Right hindlimb (tissue), 1 donor: ENCODE measurements at places on chromosomes 4 and X.

DNA sequence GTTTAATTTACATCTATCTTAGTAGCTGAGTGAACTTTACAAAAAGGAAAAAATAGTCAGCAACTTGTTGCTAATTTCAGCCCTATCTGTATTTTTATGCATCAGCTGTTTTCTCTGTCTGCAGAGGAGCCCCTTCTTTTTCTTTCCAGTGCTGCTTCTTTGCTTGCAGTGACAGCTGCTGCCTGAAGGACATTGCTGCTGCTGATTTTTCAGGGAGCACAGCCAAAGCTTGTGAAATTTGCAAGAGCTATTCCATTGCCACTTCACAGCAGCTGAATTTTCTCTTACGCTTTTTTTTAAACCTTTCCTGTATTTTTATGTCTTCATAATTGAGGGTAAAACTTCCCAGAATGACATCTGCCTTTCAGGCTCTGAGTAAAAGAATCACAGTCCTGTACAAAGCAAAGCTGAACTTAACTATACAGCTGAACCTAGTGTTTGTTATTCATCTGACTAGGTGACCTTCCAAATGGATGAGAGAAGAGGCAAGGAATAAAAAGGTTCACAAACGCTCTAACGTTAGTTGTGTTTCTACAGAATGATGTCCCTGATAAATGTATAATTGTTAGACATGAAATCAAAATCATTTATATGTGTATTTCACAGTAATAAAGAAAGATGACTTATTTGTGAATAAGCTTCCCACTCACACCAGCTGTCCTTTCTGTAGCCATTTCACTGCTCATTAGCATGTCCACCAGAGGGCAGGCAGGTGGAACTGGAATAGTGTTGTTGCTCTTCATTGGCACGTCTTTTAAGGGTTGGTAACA, 541.4 kb downstream of the ADGRL3 start:
- DNase-seq: peak; percentile 73

- DNase-seq: no peak
Measured at GRCh38 chr4:67109276-67109675, 436.0 kb downstream of the CENPC start.

DNA sequence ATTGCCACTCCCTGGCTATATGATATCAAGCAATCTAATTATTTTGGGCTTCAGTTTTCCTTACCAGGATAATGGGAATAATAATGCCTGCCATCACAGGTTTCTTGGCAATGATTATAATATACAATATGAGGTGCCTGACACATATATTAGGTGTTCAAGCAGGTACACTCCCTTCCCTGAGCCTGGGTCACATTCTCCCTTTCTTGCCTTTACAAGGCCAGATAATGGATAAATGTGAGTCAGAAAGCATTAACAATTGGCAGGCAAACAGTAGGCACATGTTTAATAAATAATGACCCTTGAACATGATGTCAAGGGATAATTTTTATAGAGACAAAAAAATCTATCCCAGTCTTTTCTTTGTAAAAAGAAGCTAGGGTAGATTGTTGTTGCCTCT, 17.2 kb downstream of the NDP start:
- no peak for DNase-seq

GRCh38 chr4:7810783-7811535, 128.7 kb downstream of the AFAP1 start:
- peak; percentile 15 for DNase-seq

- DNase-seq: no peak
Measured at GRCh38 chr4:27604692-27605091, 744.1 kb downstream of the STIM2 start.

DNA sequence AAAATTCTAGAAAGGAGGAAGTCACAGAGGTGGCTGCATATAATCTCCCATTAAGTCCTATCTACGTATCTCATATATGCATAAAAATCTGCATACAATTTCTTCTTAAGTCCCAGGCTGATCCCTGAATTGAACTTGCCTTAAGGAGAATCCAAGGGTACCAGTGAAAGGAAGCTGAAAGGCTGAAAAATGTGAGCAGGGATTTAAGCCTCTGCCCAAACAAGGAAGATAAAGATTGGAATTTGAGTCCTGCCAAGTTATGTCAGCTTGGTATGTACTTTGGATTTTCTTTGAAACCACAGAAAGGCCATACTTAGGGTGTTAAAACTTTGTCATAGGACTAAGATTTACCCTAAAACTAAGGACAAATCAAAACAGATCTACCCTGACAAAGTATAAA, 26.5 kb upstream of the GEMIN8 start:
- no peak for DNase-seq

DNA sequence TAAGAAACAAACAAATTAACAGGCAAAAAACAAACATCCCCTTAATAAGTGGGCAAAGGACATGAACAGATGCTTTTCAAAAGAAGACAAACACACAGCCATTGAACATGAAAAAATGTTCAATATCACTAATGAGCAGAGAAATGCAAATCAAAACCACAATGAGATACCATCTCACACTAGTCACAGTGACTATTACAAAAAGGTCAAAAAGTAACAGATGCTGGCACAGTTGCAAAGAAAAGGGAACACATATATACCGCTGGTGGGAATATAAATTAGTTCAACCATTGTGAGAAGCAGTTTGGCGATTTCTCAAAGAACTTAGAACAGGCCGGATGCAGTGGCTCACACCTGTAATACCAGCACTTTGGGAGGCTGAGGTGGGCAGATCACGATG, 146.1 kb upstream of the NEIL3 start:
- DNase-seq: no peak

GRCh38 chrX:111254896-111255693, 15.2 kb downstream of the CAPN6 start:
- DNase-seq: no peak

DNA sequence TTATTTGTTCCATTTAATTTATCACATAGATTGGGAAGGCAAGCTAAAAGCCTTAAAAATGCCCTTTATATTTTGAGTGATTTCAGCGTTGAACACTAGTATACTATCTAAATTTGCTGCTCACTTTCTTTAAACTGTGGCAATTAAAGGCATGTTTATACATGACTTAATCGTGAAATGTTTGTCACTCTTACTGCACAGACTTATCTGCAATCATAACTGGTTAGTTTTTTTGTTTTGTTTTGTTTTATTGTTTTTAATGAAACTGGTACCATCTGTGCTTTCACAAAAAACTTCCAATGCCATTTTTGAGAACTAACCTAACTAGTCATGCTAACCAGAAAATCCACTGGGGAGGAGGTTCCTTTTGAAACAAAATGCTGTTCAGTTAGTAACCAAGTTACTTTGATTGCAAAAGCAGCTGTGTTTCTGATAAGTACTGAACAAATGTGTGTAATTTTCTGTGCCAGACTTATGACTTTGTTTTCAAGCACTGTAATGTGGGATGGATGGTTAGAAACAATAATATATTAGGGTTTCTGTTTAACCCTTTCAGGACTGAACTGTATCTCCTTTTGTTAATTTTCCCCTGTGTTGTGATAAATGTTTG, 56.1 kb downstream of the CCKAR start:
- DNase-seq: no peak

GRCh38 chr4:7157666-7158065, 34.7 kb upstream of the SORCS2 start:
- peak; percentile 13 for DNase-seq

- DNase-seq: no peak
Measured at GRCh38 chr4:154741131-154741665, 2.6 kb upstream of the LRAT start.

DNA sequence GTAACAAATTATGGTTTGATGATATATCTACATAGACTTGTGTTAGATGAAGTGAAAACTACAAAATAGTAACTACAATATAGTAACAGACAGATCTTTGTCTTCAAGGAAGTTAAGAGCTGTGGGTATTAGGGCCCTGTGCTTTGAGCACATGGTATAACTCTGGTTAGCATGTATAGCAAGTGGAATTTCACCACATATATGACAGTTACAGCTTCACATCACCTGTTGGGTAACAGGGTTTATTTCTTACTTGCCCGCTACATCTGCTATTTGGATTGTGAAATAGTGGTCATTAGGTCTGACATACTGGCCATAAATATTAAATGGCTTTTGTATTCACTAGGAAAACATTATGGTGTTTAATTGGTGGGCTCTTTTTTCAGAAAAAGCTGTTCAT, 20.2 kb downstream of the OFD1 start:
- DNase-seq: no peak

DNA sequence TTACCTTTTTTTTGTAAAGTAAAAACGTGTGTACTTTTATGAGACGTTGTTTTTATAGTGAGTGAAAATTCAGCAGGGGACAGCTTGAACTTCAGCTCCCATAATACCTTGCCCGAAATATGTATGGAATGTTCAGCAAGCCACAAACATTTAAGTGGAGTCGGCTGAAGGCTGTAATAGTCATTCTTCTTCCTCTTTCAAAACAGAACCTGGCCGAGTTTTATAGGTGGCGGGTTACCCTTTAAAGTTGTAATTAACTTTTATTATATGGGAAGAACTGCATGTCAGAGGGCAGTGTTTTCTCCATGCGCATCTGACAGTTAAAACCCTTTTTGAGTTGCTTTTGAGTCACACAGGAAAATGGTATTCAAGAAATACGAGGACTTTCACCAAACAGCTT, 50.7 kb downstream of the CLDN34 start:
- DNase-seq: no peak

DNA sequence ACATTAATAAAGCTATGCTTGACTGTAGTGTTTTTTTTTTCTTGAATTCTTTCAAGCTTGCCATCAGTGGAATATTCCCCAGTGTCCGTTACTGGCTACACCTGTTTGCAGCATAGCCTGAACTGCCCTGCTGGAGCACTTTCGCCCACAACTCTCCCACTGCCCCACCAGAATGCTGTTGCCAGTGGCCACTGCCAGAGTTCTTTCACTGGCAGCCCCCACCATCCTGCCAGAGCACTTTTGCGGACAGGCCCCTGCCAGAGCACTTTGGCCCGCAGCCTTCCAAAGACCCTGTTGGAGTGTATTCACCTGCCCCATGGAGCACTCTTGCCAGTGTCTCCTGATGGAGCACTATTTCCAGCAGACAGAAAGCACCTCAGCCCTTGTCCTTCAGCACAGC, 452.3 kb upstream of the GRID2 start:
- DNase-seq: no peak

DNA sequence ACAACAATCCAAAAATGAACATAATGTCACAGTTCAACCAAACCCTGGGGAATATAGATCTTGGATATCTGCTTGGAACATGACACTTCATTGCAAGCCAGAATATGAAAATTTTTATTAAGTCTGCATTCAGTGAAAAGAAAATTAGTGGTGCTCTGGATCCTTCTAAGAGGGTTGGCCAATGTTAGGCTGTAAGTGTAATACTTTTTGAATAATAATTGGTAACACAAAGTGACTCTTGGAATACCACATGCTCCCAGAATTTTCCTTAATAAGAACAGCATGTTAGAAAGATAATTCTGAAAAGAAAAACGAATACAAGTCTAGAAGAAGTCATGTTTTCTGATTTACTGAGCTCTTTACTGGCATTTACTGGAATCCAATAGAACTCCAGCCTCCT, 175.8 kb downstream of the RASL11B start:
- DNase-seq: no peak

DNA sequence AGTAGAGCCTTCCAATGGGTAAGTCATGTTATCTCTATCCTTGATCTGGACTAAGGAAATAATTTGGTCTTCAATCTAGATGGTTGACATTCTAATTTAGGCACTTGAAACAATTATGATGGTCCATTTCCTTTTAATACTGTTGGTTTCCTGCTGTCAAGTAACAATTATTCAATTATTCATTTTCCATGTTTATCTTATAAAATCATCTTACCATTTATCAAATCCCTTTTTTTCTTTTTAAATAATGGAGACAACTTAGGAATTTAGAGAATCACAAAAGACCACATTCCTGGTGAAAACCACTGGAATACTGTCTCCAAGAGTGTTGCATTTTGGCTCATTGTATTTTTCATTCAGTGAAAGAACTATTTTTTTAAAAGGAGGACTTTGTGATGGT, 148.7 kb upstream of the CTSO start:
- no peak for DNase-seq

DNA sequence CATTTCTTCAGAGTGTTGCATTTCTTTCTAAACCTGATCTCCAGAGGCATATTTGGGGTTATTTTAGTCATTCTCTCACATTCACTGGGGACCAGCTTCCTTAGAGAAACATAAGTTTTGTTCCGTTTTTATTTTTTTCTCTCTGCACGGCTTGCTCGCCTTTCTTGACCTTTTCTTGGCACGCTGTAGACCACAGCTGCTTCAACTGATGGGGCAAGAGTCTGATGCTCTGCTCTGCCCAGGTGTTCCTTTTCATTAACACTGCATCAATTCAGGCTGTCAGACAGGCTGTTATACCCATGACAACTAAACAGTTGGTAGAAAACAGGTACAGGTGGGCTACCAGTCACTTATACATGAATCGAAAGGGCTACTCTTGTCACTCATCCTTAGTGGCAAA, 682.2 kb upstream of the DIAPH2 start:
- DNase-seq: no peak

DNA sequence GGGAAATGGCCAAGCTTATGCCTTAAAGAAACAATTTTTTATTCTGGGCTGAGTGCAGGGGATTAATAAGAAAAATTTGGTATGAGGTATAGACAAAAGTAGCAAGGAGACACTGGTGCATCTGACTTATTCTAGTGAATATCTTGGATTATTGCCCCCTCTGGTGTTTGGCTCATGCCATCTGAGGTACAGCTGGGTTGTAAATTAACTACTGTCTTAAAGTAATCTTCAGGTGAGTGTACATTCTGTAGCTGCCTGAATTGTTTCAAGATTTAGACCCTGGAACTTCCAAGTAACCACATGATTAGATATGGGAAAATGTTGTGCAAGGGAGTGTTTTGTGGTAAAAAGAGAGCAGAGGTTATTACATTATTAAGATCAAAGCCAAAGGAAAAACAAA, 988.7 kb downstream of the FAM133A start:
- no peak for DNase-seq

DNA sequence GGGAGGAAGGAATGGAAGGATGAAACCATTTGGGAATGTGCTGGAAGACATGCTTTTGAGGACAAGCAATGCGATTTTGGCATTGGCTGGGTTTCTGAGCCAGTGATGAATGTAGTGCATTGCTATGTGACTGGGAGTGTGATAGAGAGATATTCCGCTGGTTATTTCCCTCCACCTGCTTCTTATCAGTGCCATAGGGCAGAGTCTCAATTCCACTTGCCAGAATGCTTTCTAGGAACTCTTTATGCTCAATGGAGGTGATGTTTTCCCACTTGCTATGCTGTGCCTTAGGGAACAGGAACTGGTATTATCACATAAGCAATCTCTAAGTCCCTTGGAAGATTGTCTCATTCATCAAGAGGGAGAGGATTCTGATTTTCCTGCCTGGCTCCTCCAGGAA, 28.0 kb downstream of the TBL1X start:
- DNase-seq: no peak

DNA sequence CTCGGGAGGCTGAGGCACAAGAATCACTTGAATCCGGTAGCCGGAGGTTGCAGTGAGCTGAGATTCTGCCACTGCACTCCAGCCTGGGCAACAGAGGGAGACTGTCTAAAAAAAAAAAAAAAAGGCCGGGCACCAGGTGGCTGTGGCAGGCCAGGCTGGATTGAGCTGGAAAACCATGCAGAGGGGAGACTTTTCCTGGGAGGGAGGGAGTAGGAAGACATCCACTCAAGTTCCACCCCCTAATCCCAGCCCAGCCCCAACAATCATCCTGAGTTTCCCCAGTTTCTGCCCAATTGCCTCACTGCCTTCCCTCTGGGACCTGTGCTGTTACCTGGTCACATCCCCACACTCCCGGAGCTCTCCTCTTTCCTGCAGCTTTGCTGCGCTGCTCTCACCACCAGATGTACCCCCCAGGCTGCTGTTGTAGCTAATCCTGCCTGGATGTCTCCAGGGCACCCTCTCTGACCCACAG, 9.0 kb upstream of the TSPYL2 start:
- DNase-seq: no peak

- DNase-seq: no peak
Measured at GRCh38 chr4:31290836-31291235, 570.7 kb downstream of the PCDH7 start.
